Nephron progenitor cell (in vitro differentiated cells): ENCODE measurements at places on chromosomes 12 and 14.

- no peak for DNase-seq
Measured at GRCh38 chr14:28373721-28374120, 392.9 kb upstream of the FOXG1 start.

DNA sequence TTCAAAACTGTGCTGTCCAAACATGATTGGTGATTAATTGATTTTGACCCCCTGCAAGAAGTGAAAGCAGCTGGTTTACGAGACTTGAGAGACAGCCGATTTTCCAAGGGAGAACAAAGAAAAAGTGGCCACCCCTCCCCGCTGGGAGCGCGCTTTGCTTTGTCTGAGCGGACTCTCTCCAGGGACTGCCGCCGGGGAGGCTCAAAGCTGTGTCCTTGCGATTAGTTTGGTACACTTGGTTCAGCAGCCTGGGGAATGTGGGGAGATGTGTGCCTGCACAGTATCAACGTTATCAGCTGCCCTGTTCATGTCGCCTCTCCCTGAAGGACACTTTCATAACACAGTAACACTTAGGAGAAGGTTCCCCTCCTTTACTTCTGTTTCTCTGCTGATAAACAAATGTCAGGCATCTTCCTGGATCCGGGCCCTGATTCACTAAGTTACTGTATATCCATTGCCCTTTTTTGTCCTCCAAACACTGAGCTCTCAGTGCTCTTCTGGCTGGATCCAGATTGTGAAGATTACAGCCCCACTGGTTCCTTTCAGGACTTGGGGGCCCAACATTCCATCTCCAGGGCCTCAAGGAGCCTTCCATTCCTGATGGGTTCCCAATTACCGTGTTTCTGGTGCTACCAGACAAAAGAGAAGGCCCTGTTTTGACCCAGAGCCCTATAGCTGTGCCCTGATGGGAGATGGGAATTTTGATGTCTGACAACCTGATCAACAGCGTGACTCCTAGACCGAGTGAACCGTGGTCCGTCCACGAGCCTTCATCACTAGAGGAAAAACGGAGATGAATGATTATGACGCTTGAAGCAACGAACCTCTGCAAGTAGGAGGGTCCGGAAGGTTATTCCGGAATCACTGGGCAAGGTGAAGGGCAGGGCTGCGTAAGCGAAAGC is 31.7 kb upstream of the TUBA1C start:
- peak; percentile 73 for DNase-seq

DNA sequence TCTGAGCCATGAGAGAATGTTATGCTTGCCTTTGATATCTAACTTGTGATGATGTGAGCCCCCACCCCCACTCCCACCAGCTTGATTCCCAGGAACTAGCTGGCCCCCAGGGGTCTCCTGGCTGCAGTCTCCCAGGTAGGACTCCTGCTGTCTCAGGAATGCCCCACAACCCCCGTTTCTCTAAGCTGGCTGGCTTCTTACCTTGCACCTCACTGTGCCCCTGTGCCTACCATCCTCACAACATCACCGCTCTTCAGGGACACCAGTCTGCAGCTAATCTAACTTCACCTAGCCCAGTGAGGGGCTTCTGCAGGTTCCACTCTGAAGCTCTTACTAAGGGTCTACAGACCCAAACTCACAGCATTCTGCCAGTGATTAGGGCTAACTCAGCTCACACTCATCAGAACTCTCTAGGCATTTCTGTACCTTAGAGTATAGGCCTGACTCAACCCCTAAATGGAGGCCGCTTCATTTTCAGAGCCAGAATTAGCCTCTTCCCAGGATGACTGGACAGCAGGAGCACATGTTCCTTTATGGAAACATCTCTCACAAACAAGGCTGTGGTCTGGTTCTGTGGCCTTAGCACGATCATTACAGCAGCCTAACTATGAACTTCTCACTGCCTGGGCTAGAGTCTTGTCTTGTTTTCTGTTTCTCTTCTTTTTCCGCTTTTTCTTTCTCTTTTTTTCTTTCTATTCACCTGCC is 72.8 kb upstream of the IFNG-AS1 start:
- no peak for DNase-seq

DNA sequence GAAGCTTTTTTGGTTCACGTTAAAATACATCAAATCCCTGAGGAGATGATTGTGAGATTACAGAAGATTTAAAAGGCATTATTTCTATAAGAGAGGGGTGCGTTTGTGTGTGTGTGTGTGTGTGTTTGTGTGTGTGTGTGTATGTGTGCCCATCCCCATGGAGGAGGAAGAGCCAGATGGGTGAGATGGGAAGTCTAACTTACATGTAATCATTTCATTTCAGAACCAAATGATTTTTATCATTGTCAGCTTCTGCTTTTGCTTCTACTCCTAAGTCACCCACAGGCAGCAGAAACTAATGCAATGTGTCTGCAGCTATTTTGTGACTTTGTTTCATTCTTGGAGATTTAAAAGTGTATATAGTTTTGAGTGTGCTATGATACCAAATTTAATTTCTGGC is 68.7 kb downstream of the SLC4A8 start:
- DNase-seq = no peak

- no peak for DNase-seq
Measured at GRCh38 chr12:17342381-17342961, 736.5 kb upstream of the LMO3 start.

DNA sequence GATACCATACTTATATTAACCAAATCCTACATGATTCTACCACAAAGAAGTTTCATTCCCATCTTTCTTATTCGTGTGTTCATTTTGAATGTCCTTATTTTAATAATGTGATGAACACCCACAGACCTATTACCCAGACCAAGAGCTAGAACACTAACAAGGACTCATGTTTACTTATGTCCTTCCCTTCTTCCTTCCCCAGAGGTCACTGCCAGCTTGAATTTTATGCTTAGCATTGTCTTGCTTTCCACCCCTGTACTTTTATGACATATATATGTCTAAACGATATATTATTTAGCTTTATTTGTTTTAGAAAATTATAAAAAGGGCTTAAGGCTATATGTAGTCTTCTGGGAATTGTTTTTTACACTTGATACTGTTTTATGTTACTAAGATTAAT is 238.6 kb downstream of the LRIG3 start:
- no peak for DNase-seq

DNA sequence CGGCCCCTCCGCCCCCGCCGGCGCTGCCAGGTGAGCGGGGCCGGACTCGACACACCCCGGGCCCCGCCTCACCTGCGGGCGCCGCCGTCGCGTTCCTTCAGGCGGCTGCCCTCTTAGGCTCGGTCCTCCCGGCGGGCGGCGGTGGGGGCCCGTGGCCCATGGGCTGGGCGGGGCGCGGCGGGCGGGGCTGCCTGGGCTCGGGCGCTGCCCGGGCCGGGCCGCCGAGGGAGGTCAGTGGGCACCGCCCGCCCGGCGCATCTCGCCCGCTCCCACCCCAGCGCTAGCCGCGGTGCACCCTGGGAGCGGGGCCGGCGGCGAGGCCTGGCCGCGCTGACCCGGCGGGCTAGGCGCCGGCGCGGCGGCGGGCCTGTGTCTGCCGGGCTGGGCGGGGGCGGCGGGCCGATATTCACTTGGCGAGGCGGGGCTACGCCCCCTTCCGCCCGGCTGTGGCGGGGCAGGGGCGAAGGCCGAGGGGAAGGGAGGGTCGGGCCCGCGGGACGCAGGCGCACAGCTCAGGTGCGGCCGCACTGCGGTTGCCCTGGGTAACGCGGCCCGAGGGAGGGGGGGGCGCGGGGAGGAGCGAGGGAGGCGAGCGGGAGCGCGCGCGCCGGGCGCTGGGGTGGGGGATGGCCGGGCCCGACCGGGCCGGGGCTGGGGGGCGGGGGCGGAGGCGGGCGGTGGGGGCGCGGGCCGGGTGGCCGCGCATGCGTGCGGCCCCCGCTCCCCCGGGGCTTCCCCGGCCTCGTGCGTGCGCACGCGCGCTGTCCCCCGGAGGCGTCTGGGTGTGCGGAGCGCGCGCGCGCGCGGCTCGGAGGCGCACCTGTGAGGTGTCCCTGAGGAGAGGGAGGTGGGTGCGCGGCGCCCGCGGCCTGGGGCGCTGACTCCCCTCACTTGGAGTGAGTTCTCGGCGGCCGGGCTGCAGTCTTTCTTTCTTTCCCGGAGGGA is at the start of the genes CCDC92 and ZNF664:
Gene CCDC92 (minus strand): TSS at position 375 of the 945 bp plus-strand sequence. CDS start 28,526 bp downstream, outside the sequence.
Gene ZNF664 (plus strand): TSS at position 759 of the 945 bp plus-strand sequence. CDS start 38,930 bp downstream, outside the sequence.
- DNase-seq = peak; percentile 98

DNA sequence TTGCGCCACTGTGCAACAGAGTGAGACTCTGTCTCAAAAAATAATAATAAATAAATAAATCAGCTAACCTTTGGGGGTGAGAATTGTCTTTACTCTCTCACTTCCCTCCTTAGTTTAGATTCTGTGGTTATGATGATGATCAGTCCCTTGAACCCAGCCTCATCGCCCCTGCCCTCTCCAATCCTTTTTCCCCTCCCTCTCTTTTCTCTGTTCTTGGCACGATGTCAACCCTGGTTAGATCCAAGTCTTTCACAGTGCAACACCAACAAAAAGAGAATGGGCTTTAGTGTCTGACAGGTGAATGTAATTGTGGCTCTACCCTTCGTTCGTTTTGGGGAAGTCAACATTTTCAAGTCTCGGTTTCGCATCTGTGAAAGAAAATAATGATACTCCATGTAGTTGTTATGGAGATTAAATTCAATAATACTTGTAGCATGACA is 59.0 kb downstream of the NTN4 start:
- no peak for DNase-seq

- no peak for DNase-seq
Measured at GRCh38 chr12:42582050-42582449, 7.5 kb downstream of the PRICKLE1 start.

DNA sequence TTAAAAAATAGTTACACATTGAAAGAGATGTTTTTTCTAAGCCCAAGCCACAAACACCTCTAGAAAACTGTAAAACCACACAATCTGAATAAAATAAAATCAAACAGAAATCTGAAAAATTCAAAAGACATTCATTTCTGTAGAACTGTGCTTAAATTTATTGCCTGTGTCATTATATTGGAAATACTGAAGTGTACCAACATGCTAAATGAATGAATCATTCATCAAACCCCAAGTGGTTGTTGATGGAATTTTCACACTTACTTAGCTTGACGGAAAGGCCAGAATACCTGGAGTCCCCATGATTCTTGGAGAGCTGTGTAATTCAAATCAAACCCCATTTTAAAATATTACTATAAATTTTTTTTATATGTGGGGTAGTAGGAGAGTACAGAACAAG is 2.7 kb downstream of the KITLG start:
- no peak for DNase-seq

DNA sequence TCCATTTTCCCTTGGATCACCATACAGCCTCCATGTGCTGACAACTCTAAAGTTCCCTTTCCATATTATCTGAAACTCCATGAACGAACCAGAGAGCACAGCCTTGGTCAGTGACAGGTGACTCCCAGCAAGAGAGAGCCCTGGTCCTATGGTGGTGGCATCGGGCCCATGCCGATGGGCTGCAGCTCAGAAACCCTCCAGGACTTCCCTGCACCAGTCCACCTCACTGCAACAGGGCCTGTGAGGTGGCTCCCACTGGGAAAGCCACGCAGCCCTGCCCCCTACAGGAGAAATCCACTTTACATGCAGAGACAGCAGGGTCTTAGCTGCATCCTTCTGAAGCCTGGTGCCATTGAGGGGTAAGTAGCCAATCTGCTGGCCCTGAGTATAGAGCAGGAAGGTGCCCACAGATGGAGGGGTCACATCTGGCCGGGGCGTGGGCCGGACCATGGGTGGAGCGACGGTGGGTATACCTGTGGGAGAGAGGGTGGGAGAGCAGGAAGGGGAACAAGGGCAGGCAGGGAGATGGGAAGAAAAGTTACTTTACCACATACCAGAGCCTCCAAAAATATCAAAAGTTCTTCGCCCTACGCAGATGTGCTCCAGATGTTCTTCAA is 24.7 kb downstream of the RTRAF start:
- peak; percentile 14 for DNase-seq

GRCh38 chr12:12466157-12466556 is 96.5 kb downstream of the DUSP16 start:
- no peak for DNase-seq

DNA sequence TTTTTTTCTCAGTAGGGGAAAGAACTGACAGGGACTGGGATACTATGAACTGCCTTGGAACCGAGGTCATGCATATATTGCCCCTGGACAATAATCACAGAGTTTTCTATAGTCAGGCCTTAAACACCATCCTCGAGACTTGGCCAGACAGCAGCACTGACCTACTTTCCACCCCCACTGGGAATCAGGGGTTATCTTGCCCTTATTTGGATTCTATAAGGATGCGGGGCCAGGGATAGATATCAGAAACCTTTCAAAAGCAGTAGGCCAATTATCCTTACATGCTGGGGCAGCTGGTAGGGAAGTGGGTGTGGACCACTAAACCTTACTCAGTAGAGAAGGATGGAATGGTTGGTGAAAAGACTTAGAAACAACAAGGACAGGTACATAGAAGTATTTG is 2.0 kb downstream of the ZNF219 start:
- DNase-seq = no peak

GRCh38 chr12:70486588-70486987 is 120.5 kb downstream of the KCNMB4 start:
- DNase-seq = no peak
